ENCODE measurements at places on chromosomes 7 and 10. TPM values are rescaled to one million over a fixed set of nuclear protein-coding genes. Genes with fewer than 3 reads are reported as not detected.

FAM25A gene
- not detected for total RNA-seq

AGBL3 gene
- 1.4 TPM for total RNA-seq

FGFBP3 gene
- 0.28 TPM for total RNA-seq

DLG5 gene
- total RNA-seq: 21.9 TPM

CRHR2 gene
- not detected for total RNA-seq

GARIN1A gene
- total RNA-seq: 0.43 TPM

ACTL6B gene
- total RNA-seq: not detected

ADAMTS14 gene
- 5.5 TPM for total RNA-seq

Data from smooth muscle cell of bladder (primary cell).